ENCODE measurements at places on chromosomes 6 and 20. TPM values are rescaled to one million over a fixed set of nuclear protein-coding genes. Genes with fewer than 3 reads are reported as not detected.

DNA sequence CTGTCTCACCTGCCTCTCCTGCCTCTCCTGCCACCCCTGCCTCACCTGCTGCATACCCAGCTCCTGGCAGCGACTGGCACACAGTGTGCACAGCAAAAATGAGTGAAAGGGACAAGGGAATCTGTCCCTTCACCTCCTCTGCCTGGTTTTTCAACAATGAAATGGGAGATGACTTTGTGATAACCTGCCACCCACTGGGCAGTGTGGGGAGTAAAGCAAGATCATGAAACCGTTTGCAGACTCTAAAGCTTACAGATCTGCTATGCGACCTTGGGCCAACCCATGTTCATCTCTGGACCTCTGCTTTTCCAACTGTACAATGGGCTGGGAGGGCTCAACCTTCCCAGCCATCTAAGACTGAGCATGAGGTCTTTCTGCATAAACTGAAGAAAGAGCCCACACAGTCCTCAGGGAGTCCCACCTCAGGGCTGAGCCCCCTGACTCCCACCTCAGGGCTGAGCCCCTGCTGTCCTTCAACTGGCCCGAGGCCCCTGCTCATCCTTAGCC is 81.1 kb downstream of the RIPOR3 start:
- no peak for DNase-seq

DNA sequence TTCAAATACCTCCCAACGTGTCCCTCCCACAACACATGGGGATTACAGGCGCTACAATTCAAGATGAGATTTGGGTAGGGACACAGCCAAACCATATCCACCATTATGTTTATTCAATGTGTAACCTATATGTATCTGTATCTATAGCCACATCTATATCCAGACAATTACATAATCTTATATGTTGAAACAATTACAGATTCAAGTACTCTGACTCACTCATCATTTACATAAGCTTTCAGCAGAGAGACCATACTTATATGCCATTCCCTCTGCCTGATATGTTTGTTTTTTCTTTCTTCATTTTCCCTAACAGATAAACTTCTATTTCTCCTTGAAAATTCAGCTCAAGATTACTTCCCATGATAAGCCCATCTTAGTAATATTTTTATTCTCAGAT is 163.6 kb downstream of the LAMA2 start:
- no peak for DNase-seq

- DNase-seq = no peak
Observed at GRCh38 chr6:129186988-129187387, 304.1 kb downstream of the LAMA2 start.

DNA sequence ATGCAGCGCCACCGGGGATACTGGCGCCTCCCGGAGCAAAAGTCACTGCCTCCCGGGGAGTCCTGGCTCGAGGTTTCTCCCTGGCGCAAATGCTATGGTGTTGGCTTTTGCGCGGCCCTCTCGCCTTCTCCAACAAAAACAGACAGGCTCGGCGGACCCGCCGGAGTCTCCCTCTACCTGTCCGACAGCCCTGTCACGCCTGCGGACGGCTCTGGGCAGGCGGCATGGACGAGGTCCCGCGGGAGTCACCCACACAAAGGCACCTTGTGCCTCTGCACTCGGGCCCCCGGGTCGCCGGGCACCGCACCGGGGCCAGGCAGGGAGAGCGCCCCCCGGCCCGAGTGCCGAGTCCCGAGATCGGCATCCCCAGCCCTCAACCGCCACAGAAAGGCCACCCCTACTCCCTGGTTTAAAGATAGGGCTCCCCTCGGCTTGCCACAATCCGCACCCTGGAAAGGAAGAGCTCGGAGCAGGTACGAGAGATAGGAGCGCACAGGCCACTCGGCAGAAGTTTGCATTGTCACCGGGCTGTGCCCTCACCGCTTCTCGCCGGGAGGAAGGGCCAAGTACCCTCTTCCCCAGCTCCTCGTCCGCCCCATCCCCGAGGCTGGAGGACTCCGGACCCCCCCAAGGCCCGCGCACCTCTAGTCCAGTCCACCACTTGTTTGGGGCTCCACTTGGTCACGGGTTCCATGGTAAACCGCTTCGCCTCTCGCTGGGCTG is 903 bp downstream of the CNKSR3 start:
- no peak for DNase-seq

The EEF1E1 gene
- 93.6 TPM for total RNA-seq

GRCh38 chr20:25600632-25601031 is 15.3 kb upstream of the NINL start:
- DNase-seq = no peak

DNA sequence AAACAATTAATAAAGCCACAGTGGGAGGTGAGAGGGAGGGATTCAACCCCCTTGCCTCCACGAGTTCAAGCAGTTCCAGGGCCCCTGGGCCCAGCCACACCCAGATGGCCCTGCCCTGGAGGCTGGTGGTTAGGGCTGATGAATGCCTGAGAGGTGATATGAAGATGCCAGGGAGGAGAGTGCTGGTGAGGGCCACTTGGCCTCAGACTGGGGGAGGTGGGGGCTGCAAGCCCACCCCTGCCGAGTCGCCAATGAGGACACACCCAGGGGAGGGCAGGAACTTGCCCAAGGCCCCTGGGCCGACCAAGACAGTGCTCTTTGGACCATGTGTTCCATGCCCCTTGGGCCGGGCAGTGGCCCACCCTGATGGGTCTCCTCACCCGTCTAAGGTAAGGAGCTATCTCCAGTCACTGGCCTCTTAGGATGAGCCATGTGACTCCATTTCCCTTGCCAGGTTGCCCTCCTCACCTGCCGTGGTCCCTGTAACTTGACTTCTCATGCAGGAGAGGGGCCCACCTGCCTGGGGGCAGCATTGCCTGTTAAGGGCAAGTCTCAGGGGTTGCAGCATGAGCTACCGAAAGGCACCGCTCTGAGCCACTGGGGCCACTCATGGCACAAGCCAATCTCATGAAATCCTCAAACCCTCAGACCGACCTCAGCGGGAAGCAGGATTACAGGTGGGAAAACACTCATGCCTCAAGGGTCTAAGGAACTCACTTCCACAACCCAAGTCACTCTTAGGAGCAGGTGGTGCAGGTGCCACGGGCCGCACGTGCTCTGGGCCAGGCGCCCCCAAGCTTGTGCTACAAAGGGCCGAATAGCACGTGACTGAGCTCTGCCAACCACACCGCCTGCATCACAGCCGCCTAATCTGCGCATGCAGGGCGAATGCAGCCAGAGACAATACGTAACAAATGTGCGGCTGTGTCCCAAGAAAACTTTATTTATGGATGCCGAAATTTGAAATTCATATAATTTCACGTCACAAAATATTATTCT is 147.4 kb upstream of the MLN start:
- DNase-seq = no peak

DNA sequence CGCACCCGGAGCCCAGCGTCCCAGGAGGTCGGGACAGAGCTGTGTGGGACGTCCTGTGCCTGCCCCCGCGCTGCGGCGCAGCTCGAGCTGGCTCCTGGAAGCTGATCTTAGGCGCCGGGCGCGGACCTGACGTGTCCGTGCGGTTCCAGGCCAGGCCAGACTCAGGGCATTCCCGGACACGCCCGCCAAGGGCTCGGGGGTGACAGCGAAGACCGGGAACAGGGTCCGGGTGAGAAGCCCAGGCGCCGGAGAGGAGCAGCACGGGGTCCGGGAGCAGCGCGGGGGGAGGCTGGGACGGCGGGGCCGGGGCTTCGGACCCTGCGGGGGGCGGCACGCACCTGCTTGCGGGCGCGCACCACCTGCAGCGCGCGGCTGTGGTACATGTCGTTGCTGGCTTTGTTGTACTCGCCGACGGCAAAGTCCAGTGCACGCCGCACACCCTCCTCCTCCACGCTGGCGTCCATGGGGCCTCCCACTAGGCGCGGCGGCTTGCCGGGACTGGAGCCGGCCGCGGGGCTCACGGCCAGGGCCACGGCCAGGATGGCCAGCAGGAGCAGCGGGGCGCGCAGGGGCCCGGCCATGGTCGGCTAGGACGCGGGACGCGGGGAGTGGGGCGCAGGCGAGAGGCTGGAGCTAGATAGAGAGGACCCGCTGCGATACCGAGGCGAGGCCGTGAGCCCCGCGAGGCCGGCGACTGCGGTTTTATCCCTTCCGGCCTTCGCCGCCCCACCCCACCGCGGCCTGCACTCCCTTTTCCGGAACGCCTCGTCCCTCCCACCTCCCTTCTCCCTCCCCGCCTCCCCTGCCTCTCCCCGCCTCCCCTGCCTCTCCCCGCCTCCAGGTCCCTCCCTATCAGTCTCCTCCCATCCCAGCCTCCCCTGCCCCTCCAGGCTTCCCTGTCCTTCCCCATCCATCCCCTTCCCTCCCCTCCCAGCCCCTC is at the start of gene CST3:
Gene CST3 (minus strand): TSS at position 674 of the 940 bp plus-strand sequence. CDS start 93 bp downstream, at position 581.
- DNase-seq = peak; percentile 68

- DNase-seq = no peak
Observed at GRCh38 chr20:58753267-58753921, 60.8 kb downstream of the NPEPL1 start.

The TRIM40 gene
- total RNA-seq = not detected

GRCh38 chr6:37011656-37012378 is 6.4 kb downstream of the FGD2 start:
- DNase-seq = no peak

The RNF144B gene
- 0.19 TPM for total RNA-seq

The IPCEF1 gene
- 1.5 TPM for total RNA-seq
